ENCODE measurements at places on chromosomes 5 and 9.

GRCh38 chr5:10479154-10479721, 37.6 kb downstream of the ROPN1L start:
- no peak for DNase-seq

GRCh38 chr5:178869577-178869976, 9.8 kb downstream of the ZNF354B start:
- DNase-seq: no peak

- DNase-seq: no peak
These were observed 603.7 kb downstream of the BNC2 start for GRCh38 chr9:16266648-16267276.

- no peak for DNase-seq
These were observed 59.3 kb upstream of the SELENOP start for GRCh38 chr5:42870882-42871418.

GRCh38 chr9:94207781-94208180, 51.3 kb upstream of the ZNF169 start:
- DNase-seq: no peak

DNA sequence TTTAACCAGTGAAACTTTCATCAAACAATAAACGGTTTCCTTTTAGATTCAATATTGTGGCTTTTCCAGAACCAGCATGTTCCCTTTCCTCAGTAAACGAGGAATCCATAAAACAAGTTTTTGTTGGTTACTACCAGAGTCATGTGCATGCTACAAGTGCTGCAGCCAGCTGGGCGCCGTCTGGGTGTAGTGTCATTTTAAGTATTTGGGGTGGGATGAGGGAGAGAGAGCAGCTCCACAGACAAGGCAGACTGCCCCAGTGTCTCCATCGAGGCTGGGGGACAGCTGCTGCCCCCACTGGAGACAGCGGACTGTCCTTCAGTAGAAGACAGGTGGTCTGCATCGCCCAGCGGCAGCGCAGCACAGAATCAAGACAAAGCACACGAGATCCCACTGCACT, 17.3 kb downstream of the ARPC5L start:
- DNase-seq: no peak

DNA sequence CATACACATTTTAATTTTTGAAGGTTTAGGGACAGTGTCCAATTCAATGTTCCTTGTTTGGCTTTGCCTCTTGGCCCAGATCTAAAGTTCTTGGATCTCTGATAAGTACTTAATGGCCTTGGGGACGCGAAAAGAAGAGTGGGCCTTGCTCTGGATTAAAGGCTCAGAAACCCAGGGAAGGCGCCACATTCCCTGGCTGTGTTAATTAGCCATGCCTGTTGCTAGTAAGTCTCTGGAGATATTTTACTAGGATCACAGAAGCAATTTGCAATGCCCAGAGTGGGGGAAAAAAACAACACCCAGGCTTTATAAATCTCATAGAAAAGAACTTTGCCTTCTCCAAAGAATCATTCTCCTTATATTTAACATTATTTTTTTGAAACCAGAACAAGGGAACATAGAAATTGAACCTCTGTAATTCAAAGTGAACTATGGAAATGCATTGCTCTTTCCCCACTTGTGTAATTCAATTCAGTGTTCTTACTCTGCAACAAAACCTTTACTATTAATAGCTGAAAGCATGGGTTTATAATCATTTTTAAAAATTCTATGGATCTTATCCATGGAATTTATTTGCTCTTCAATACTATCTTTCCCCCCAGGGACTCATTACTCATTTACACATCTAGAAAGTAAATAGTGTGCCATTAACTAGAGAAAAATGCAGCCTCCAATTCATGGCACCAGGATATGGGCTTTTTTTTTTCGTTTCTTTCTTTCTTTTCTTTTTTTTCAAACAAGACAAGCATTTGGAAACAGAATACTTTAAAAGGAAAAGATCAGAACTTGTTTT, 172.2 kb upstream of the ANKRD55 start:
- DNase-seq: no peak

DNA sequence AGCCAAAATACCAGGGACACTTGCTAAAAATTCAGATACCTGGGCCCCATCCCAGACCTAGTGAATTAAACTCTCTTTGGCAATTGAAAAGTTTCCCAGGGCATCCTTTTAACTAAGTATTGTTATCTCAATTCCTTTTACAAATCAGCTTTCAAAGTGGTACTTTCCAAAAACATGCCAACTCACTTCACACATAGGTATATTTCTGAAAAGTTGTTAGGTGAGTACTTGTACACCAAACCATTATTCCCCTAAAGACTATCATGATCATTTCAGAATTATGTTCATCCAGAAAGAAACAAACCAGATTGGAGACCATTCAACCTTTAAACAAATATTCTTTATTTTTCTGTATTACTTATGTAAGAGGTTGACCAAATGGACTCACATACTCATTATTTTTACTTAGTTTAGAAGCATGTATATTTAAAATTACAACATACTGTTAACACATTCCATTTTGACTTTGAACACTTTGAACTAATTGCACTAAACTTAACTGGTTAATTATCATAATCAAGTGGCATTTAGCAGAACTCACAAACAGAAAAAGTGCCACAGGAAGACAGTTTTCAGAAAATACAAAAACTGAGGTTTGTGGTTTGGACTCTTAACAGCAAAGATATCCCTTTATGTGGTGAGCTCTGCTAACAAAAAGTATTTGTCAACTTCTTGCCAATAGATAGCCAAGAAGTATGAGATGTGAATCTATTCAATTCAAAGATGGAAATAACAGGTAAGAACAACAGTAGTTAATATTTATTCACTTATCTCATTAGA, 40.7 kb downstream of the KIAA0825 start:
- DNase-seq: no peak

GRCh38 chr9:114981063-114981462, 50.7 kb upstream of the TNFSF8 start:
- no peak for DNase-seq

- DNase-seq: no peak
These were observed 166.3 kb upstream of the ZNF608 start for GRCh38 chr5:124912638-124913328.

DNA sequence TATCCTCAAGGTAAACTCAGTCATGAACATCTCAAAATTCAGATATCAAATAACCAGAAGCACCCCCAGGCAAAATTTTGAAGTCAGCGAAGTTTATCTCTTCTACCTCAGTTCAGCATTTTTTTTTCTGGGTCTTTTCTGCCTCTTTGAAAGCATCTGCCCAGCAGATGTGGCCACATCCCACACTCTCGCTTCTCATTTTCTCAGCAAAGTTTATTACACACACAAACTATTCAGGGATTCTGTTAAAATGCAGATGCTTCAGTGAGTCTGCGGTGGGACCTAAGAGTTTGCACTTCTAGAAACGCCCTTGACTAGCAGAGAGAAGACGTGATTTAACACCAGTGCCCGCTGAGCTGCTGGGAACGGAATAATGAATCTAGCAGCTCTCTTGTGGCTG, 19.3 kb downstream of the RASEF start:
- DNase-seq: no peak
